ENCODE measurements at places on chromosomes 12 and 14.
A peak's percentile ranks its signal among the peaks of the same experiment; 100 is the strongest.

DNA sequence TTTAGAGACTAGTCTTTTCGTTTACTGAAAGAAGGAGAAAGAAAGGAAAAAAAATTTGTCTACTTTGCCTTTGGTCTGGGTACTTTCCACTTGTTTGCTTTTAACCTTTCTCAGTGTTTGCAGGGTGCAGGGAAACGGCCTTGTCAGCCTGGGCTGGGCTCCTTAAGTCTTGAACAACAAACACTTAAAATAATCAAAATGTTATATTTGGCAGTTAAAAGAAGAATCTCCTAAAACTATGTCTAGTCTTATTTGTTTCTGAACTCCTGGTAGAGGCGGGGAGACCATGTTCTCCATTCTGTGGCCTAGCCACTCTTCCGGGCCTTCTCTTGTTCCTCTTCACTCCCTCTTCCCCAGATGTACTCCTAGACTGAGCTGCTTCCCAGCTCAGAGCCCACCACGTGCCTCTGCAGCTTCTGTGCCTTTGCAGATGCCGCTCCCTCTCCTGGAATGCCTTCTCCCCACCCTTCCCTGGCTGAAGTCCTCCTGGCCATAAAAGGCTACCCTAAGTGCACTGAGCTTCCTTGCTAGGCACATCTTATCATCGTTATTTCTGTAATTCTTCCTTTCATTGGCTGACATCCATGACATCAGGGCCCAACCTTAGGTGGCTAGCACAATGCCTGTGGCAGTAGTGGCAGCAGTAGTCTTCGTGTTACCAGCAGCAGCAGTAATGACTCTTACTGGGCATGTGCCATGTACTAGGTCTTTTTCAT lies 432.9 kb downstream of the ZFP36L1 start:
- no peak for DNase-seq

- DNase-seq, result no peak
These were observed 59.4 kb upstream of the VSX2 start for GRCh38 chr14:74179856-74180255.

DNA sequence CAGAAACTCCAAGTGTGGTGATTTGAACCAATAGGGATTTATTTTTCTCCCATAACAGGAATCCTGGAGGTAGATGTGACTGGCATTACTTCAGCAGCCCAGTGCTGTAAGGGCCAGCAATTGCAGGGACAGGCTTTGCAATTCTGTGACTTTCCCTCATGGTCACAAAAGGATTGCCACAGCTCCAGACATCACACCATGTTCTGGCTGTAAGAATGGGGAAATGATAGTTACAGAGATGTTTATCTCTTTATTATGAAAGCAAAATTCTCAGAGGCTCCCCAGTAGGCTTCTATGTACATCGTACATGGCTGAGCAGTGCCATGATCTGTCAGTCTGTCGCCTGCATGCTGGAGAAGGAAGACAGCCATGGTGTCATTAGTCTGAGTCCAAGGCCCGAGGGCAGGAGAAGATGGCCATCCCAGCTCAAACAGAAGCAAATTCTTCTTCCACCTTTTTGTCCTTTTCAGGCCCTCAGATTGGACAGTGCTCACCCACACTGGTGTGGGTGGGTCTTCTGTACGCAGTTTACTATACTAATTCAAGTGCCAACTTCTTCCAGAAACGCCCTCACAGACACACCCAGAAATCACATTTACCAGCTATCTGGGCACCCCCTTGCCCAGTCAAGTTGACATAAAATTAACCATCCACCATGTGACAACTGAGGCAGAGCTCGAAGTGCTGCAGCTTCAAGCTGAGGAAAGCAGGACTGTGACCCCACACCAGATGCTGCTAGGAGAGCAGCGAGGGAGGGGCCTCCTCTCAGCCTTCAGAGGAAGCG lies 17.2 kb downstream of the ZBTB42 start:
- no peak for DNase-seq

DNA sequence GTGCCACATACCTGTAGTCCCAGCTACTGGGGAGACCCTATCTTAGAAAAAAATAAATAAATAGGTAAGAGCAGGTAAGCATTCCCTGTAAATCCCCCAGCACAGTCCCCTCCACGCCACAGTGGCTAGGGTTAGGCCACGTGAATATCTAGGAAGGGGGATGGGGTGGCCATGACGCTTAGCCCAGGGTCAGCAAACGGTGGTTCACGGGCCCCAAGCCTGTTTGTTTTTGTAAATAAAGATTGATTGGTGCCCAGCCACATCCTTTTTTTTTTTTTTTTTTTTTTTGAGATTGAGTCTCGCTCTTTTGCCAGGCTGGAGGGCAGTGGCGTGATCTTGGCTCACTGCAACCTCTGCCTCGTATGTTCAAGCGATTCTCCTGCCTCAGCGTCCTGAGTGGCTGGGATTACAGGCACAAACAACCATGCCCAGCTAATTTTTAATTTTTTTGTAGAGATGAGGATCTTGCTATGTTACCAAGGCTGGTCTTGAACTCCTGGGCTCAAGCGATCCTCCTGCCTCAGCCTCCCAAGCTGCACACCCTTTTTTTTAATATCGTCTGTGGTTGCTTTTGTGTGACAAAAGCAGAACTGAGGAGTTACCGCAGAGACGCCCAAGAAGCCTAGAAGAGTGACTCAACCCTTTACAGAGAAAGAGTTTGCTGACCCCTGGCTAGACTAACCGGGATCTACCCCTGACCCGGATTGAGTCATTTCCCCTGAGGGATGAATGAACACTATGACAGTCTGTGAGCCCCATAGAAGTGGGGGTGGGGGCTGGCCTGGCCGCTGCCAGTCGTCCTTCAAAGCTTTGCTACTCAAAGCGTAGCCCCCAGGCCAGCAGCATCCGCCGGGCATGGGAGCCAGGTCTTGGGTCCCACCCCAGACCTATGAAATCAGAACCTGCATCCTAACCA lies 113.7 kb upstream of the NCOR2 start:
- no peak for DNase-seq

DNA sequence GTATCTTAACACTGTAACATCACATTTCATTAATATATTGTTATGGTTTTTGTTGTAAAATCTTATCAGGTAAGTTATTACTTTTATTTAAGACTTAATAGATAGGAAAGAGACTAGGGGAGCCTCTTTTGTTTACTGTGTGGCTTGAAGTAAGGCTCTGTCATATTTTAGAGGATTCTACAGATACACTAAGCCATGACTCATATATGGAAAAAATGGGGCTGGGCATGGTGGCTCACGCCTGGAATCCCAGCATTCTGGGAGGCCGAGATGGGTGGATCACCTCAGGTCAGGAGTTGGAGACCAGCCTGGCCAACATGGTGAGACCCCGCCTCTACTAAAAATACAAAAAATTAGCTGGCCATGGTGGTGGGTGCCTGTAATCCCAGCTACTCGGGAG lies 23.6 kb upstream of the NPFF start:
- no peak for DNase-seq

DNA sequence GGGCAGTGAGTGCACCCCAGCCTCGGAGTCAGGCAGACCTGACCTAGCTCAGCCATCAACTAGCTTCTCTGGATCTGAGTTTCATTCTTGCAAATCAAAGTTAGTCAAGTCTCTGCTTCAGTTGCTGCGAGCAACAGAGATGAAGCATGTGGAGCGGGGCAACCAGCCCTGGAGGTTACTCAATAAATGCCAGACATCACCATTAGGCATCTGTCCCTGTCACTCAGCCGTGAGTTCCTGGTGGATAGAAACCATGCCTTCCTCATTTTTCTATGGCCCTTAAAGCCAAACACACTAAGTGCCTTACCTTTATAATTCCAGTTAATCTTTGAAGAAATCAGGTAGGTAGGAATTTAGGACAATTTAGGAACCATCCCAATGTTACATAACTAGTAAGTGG lies 19.3 kb downstream of the RFX4 start:
- DNase-seq, result no peak

DNA sequence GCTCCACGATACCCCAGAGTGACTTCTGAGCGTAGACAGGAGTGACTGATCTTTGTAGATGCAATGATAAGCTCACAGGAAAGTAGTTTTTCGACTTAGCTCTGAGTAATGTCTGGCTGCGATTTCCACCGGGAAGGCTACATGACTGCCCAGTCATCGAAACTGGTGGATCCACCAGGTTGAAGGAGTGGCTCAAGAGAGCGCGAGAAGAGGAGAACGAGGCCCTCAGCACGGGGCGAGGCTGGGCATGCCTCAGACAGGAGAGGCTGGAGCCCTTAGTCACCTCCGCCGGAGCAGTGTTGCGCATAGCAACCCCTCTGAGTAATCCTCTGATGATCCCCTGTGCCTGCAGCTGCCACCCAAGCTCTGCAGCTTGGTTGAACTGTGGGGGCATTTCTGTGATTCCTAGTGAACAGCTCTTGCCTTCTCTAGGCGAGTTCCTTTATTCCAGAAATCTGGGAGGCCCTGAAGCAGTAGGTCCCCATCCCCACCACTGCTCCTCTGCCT lies 25.6 kb downstream of the ELK3 start:
- DNase-seq, result no peak

DNA sequence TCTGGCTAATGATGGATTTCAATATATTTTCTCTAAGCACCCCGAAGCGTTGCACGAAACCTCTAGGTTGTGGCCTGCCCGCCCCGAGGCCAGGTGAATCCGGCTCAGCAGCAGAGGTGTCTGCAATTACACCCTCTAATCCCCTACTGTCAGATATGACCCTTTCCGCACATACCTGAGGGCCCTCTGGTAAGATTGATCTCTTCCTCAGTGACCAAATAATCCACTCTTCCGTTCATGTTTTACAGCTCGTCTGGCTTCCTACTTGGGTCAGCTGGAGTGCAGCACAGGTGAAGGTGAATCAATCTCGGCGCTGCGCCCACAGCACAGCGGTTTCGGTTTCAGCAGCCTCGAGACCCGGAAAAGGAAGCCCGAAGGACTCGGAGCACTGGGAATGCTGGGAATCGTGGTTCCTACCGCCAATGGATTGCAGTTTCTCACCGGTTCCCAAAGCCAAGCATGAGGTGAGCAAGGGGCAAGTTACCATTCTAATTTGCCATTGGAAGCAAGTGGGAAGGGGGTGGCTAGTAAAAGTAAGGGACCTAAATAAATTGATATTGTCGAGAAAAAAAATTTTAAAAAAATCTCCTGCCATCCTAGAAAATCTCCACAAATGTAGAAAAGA lies at the start of gene SYNJ2BP:
TSS of gene SYNJ2BP (minus strand) at position 366 of the 625 bp plus-strand sequence. CDS start at position 239, 127 bp downstream.
- peak; percentile 82 for DNase-seq

- no peak for DNase-seq
These were observed 4.5 kb downstream of the PRPF40B start for GRCh38 chr12:49627752-49628360.

DNA sequence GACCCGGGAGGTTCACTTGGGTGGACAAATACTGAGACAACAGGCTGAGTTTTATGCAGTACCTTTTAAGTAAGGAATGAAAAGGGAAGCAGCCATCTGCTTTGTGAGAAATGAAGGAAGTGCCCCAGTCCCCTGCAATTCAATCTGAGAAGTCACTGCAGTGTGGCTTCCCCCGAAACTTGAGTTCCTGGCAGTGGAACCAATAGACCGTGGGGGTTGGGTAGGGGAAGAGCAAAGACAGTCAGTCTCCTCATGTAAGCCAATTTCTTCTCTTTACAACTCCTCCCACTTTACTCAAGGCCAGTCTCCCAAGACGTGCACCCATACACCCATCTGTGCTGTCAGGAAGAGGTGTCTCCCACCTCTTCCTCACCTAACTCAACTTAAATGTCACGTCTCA lies 206.5 kb downstream of the BCAT1 start:
- DNase-seq, result no peak

DNA sequence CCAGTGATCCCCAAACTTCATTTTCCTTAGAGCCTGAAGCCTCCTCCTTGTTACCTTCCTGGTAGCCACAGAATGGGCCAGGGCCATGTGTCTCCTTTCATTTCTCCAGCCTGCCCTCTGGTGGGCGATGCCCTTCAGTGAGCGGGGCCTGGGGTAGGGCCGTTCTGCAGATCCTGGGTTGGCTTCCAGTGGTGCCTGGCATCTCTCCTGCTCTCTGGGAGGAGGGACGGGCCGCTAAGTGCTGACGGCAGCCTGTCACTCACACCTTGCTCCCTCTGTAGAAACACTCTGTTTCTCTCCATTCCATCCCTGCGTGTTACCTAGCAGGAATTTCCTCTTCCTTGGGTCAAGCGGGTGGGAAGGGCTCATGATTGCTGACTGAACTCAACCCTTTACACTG lies 232.1 kb downstream of the CACNA1C start:
- DNase-seq, result peak; percentile 69

DNA sequence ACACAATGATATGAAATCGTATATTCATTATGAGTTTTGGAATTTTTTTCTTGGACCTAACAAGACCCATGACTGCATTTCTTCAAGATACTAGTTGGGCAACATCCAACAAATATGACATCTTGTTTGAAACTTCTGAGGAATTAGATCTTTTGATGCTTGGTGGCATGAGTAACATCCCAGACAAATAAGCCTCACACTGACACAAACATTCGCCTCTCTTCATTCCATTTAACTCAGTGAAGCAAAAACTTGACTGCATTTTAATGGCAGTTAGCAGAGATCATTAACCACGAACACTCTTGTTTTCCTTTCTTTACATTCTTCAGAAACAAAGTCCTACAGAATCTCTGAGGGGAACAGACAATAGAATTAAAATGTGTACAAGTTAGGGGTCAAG lies 758.3 kb downstream of the C12orf50 start:
- DNase-seq, result no peak

DNA sequence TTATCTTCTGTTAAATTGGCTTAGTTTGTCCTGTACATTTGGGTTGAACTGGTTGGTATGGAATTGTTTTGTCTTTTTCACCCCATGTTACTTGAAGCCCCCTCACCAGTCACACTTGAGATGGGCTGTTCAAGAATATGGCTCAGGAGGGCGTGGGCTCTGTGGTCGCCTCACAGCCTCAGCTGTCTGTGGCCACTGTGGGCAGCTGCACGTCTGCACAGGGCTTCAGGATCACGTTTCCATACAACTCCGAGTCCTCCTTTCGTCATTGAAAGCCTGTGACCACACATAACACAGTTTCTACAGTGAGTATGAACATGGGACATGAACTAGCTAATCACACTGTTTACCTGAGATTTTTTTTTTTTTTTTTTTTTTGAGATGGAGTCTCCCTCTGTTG lies 81.3 kb downstream of the MOK start:
- DNase-seq, result no peak

GRCh38 chr14:22650960-22651521 lies 6.9 kb upstream of the OR6J1 start:
- no peak for DNase-seq

DNA sequence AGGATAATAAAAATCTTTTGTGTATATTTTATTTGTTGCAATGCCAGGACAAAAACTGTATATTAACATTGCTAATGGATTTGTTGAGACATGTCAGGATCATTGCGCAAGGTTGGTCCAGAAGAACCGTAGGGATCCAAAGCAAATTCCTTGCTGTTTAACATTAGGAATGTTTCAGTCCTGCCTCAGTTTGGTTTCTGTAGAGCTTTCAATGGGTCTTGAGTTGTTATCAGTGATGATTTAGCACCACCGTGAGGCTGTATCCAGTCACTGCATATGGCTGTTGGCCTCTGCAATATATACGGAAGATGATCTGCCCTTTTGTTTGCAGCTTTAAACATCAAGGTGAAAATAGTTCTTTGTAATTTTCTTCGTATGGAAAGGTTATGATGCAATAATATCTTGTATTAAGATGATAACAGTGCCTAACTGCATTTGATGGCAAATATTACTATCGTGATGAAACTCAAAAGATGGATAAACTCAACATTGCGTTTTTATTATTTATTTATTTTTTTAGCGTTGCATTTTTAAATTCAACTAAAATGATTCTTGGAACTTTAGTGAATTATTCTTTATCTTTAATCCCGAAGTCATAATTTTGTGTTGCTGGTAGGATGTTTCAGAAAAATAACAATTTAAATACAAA lies 231.2 kb downstream of the AKAP6 start:
- DNase-seq, result peak; percentile 31

Measured in posterior cingulate gyrus (tissue), 11 donors.